ENCODE measurements at places on chromosomes 2 and 18.

DNA sequence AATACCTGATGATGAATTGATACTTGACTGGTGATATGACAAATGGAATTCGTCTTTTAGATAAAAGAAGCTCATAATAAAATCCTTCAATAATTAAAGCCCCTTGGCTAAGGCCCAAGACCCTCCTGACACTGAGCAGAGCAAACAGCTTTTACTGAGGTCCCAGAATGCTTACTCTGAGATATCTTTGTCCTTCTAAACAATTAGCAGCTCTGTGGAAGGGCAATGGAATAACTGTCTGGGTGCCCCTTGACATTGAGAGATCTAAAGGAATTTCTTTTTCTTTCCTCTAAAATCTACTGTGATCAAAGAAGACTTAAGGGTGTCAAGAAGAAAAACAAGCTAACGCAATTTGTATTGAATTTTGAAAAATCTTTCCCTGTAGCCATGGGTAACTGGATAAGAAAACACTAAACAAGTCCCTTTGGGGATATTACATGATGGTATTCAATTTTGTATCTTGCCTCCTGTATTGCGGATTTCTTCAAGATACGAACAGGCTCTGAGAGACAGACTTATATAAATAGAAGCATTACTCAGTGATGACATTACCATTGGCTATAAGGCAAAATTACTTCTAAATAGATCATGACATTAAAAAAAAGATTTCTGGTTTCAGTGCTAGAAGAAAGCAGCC, 128.8 kb downstream of the MREG start:
- no peak for DNase-seq

DNA sequence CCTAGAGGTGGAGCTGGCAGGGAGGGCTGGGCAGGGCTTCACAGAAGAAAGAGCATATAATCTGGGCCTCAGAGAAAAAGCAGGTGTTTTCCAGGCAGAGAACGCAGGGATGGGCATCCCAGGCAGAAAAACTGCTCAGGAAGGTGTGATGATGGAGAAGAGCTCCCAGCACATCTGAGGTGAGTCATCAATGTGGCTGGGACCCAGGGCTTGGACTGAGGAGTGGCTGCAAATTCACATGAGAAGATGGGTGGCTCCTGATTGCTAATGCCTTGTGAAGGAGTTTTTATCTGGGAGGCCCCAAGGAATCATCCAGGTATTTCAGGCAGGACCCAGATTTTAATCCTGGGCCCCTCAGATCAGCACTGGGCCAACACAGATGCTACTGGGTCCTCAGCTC, 10.2 kb downstream of the IL1F10 start:
- no peak for DNase-seq

GRCh38 chr2:13413989-13414388, 697.3 kb downstream of the TRIB2 start:
- DNase-seq = no peak

- no peak for DNase-seq
Measured at GRCh38 chr2:181131584-181131983, 151.2 kb downstream of the UBE2E3 start.

DNA sequence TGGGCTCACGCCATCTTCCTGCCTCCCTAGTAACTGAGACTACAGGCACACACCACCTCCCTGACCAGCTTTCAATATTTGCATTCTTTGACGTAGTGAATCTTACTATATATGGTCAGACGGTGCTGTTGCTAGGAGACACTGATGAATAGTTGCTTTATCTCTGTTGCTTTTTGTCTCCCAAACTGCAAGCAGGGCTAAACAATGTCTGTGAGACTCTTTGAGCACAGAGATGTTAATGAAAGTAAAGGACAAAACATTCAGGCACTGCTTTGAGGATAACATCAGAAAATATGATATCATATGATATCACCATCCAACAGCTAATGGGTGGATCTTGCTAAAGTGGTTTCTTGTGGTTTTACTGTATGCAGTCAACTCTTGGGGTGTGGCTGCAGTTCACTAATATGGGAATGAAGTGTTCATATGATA, 43.0 kb downstream of the EMILIN2 start:
- DNase-seq = no peak

DNA sequence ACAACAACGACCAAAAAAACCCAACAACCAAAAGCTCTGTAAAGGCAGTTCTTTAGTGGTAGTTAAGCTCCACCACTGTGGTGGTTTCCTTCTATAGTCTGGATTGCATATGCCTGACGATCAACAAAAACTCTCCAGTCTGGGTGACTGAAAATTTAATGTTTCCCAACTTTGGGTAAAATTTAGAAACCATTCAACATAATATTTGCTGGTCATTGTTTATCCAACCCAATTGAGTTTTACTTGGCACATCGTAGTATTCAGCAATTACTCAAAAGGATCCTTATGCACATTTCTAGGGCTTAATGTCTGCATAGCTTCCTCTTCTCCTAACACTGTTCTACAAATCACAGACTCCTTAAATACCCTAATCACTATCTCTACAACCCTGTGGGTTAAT, 1080.2 kb upstream of the NRXN1 start:
- DNase-seq = no peak

DNA sequence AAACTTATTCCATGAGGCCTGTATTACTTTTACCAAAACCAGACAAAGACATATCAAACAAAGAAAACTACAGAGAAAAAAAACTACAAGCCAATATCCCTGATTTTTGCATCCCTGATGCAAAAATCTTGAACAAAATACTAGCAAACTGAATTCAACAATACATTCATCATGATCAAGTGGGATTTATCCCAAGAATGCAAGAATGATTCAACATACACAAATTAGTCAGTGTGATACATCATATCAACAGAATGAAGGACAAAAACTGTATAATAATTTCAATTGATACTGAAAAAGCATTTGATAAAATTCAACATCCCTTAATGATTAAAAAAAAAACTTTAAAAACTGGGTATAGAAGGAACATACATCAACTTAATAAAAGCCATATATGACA, 106.8 kb downstream of the SLC39A10 start:
- no peak for DNase-seq

GRCh38 chr2:42962508-42962953, 170.1 kb upstream of the HAAO start:
- DNase-seq = no peak

- no peak for DNase-seq
Measured at GRCh38 chr2:65161551-65162100, 31.7 kb upstream of the RAB1A start.

DNA sequence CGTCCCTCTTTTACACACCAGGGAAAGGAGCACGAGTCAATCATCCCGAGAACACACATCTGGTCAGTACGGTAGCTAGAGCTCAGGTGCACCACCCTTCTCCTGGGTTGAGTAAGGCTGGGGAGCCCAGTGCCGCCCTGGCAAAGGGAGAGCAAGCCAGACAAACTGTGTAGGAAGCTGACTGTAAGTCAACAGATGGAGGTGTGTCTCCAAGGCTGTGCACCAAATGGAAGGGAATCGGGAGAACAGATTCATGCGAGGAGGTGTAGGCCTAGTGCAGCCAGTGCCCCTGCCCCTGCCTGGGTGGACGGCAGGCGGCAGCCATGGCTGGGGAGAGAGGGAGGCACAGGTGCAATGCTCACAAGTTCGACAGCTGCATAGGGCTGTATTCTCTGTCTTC, 65.7 kb downstream of the CELF4 start:
- no peak for DNase-seq

DNA sequence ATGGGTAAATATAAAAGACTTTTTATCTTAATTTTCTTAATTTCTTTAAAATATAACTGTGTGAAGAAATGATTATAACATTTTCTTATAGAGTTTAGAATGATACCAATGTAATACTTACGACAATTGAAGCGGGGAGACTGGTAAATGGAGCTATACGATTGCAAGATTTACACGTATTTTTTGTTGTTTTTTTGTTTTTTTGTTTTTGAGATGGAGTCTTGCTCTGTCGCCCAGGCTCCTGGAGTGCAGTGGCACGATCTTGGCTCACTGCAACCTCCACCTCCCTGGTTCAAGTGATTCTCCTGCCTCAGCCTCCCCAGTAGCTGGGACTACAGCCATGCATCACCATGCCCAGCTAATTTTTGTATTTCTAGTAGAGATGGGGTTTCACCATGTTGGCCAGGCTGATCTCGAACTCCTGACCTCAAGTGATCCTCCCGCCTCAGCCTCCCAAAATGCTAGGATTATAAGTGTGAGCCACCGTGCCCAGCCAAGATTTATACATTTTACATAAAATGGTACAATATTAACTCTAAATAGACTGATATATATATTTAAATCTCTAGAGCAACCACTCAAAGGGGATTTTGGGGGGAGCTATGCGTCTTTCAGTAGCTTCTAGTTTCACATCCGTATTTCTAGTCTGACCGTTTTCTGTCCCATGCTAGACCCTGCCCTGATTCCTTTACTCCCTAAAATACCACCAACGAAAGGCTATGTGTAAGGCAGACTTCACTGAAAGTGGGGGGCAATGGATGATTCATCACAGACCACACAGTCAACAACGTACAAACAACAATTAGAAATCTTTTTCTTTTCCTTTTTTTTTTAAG, 28.2 kb upstream of the ATG16L1 start:
- no peak for DNase-seq

GRCh38 chr2:56376699-56377665, 193.2 kb downstream of the CCDC85A start:
- no peak for DNase-seq

- no peak for DNase-seq
Measured at GRCh38 chr2:137935591-137935990, 28.7 kb upstream of the HNMT start.

GRCh38 chr2:225072444-225072843, 30.2 kb upstream of the DOCK10 start:
- no peak for DNase-seq

DNA sequence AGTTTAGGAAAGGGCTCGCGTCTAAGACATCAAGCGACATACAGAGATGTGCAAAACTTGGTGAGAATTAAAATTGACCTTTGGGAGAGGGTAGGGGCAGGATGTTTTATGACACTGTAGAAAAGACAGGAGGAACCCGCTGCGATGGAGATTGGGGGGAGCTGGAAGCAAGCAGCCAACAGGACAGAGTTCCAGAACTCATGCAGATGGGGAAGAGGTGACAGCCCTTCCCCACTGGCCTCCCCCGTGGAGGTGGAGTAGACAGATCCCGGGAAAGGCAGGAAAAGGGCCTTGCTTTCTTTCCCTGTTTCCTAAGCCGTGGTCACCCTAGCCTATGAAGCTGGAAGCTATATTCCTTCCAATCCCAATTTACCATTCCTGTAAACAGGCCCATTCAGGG, 39.1 kb downstream of the ANO7 start:
- DNase-seq = no peak

- no peak for DNase-seq
Measured at GRCh38 chr2:226797989-226798421, 1.6 kb downstream of the IRS1 start.

GRCh38 chr2:162478721-162479129, 134.8 kb downstream of the GCA start:
- no peak for DNase-seq

DNA sequence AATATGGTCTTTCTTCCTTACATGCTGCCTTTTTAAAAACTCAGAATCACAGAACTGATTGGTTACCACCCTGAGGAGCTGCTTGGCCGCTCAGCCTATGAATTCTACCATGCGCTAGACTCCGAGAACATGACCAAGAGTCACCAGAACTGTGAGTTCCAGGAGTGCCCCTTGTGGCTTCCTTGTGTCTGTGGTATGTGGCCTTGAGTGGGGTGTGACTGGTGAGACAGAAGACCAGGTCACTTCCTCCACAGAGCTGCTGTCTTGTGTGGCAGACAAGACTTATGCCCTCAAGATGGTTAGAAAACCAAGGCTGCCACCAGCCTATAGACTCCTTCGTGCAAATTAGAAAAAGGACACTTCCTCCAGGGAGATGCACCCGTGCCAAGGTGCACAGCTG, 72.6 kb downstream of the EPAS1 start:
- no peak for DNase-seq

GRCh38 chr18:22200611-22201225, 31.3 kb downstream of the GATA6 start:
- no peak for DNase-seq

GRCh38 chr2:74552914-74553811, 579 bp downstream of the LOXL3 start:
- DNase-seq = peak; percentile 53

DNA sequence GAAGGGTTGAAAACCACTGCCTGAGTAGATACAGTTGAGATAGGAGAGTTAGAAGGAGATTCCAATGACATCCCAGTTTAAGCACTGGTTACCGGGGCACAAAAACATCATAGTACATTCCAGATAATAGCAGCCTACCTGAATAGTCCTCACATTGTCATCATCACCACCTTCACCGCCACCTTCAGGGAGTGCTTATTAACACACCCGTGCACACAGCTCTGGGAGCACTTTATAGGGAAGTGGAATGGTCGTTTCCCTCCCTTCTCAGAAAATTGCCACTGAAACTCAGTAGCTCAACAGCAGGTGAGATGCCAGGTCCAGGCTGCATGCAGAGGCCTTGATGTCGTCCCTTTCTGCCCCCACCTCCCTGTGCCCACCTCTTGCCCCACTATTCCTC, 8.2 kb downstream of the SERPINB7 start:
- no peak for DNase-seq

GRCh38 chr2:9114458-9114857, 92.2 kb upstream of the ASAP2 start:
- DNase-seq = no peak

- no peak for DNase-seq
Measured at GRCh38 chr2:2867397-2867979, 510.1 kb downstream of the EIPR1 start.

GRCh38 chr2:174606336-174606735, 8.7 kb upstream of the WIPF1 start:
- peak; percentile 93 for DNase-seq

GRCh38 chr2:112075490-112076260, 20.6 kb downstream of the TMEM87B start:
- no peak for DNase-seq

DNA sequence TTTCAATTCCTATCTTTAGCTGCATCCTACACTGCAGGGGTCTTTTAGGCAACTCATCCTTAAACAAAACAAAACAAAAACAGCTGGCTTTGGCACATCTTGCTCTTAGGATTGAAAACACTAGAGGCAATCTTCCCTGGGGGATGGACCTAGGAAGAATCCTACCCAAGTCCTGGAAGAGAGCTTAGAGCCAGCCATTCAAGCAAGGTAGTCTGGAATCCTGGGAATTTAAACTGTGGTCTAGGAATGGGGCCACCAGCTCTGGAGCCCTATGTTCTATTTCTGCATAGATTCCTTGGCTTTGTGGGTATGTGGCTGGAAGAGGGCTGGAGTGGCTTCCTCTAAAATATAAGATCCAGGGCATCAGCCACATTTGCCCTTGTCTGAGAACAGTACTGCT, 27.7 kb downstream of the MYL1 start:
- DNase-seq = no peak

DNA sequence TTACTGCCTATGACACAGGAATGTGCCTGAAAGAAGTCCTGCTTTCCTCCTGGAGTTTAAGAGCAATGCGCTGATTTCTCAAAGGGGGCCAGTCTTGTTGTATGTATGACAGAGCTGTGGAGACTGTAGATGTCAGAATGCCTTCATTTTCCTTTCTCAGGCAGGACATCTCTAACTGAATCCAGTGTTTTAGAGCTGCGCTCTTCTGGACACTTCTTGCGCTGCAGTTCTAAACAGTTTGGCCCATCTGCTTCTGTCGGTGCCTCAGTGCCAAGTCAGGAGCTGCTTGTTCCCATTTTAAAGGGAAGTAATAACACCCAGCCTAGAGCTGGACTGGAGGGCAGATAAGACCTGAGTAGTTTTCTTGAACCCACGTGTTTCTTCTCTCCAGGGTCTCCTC, 91.4 kb downstream of the ESCO1 start:
- DNase-seq = no peak

- DNase-seq = no peak
Measured at GRCh38 chr2:38131676-38132075, 55.7 kb upstream of the CYP1B1 start.

GRCh38 chr2:1265454-1265853, 147.8 kb upstream of the TPO start:
- no peak for DNase-seq
